ENCODE measurements at places on chromosomes 2 and 18. TPM values are rescaled to one million over a fixed set of nuclear protein-coding genes. Genes with fewer than 3 reads are reported as not detected.

The SP140L gene
- 25.9 TPM for total RNA-seq

The SULT1C4 gene
- total RNA-seq, result 4.7 TPM

The MPP4 gene
- total RNA-seq, result 15.8 TPM

The FHL2 gene
- total RNA-seq, result 110 TPM

The FAM228A gene
- total RNA-seq, result not detected

The HOXD10 gene
- not detected for total RNA-seq

The MYO1B gene
- total RNA-seq, result 84.6 TPM

The LIMS2 gene
- 11.2 TPM for total RNA-seq

The VAPA gene
- 378 TPM for total RNA-seq

The CD207 gene
- not detected for total RNA-seq

The BOK gene
- 35.9 TPM for total RNA-seq

The GAL3ST2 gene
- total RNA-seq, result not detected

The ITGA4 gene
- 3.7 TPM for total RNA-seq

The LRRTM1 gene
- not detected for total RNA-seq

The GALNT1 gene
- 359 TPM for total RNA-seq

The ING5 gene
- 19.3 TPM for total RNA-seq

The CETN1 gene
- total RNA-seq, result not detected

The RTP5 gene
- total RNA-seq, result not detected

The ARHGEF33 gene
- total RNA-seq, result 0.14 TPM

The DTNA gene
- 19.8 TPM for total RNA-seq
